ENCODE measurements at places on chromosomes 3 and 15.
A peak's percentile ranks its signal among the peaks of the same experiment; 100 is the strongest.

GRCh38 chr3:30894521-30895251 lies at the start of gene GADL1:
Gene GADL1 (minus strand): TSS chr3:30894661. CDS start chr3:30894614, 47 bp downstream.
- DNase-seq, result no peak

GRCh38 chr15:80444680-80445251 lies 40.6 kb downstream of the ARNT2 start:
- DNase-seq, result no peak

DNA sequence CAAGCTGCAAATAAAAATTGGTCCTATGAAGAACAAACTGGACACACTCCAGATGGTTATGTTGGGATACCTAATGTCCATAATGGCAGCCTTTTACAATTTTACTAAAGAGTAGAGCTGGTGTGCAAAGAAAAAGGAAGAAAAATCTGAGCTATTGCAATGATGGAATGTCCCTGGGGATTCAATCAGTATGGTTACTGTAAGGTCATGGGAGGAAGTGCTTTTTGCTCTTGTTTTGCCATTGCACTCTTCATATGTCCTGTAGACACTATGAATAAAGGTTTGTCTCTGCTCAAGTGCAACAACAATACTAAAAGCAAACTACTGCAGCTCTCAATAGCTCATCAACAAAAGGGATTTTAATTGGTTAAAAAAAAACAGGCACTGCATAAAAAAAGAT lies 5.4 kb downstream of the PFN2 start:
- no peak for DNase-seq

GRCh38 chr15:48250640-48251076 lies 44.6 kb downstream of the SLC12A1 start:
- DNase-seq, result no peak

- DNase-seq, result no peak
These were observed 71.3 kb downstream of the MAGI1 start for GRCh38 chr3:65967451-65967850.

DNA sequence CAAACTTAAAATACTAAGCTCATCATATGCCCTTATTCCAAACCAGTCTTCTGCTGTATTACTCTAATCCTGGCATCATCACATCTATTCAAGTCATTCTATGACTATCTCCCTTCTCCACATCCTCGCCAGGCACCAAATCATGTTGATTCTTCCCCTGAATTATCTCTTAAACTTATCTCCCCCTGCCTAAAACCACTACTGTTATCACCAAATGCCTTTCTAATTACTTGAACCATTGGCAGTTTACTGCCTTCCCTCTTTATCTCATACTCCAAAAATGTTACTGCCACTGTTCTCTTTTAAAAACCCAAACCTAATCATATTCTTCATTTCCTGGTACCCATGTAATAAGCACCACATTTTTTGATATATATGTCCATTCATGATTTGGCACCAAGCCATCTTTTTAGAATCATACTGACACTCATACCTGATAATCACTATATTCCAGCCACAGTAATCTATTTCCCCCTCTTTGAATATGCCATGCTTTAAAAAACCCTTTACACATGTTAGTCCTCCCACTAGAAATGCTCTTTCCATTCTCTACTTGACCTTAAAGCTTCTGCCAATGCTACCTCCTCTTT lies 126.8 kb downstream of the PEAK1 start:
- no peak for DNase-seq

- no peak for DNase-seq
These were observed 35.6 kb upstream of the MUC4 start for GRCh38 chr3:195847055-195847950.

DNA sequence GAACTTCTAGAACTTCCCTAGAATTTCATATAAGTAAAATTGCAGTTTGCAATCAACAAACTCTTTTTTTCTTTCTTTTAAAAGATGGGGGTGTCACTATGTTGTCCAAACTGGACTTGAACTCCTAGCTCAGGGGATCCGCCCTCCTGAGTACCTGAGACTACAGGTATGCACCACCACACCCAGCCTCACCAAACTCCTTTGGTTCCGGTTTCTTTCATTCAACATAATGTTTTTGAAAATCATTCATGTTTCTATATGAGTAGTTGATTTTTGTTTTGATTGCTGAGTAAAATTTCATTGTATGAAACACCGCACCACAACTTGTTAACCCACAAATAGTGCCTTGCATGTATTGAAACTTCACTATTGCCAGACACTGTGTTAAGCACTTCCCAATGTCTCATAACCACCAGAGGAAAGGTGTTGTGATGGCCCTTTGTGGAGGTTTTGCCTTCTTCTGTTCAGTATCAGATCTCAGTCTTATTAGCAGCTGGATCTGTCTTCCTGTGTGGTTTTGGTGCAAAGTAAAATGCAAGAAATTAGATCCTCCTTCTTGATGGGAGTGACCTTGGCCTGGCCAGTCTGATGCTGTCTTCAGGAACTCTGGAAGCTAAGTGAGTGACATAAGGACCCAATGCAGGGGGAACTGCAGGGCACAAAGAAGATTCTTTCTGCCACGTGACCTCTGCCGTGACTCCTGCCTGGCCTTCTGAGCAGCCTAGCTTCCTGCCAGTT lies 78.8 kb upstream of the UBE2E1 start:
- no peak for DNase-seq

DNA sequence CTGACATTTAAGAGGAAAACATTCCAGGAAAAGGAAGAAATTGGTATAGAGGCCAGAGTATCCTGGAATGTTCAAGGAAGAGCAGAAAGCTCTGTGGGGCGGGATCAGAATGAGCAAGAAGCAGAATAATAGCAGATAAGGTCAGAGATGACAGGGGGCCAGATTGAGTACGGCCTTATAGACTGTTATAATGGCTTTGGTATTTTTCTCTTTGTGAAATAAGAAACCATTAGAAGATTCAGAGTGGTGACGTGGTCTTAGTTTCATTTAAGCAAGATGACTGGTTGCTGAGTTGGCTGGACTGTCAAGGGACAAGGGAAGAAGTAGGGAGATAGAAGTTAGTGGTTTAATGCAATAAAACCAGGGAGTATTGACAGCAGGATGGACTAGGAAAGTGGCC lies 218.3 kb upstream of the SOX2 start:
- no peak for DNase-seq

GRCh38 chr15:96218623-96219455 lies 111.7 kb upstream of the NR2F2 start:
- DNase-seq, result no peak

GRCh38 chr3:16233806-16234205 lies 30.9 kb downstream of the DPH3 start:
- DNase-seq, result no peak

GRCh38 chr15:92805080-92805690 lies 94.9 kb upstream of the CHD2 start:
- DNase-seq, result no peak

DNA sequence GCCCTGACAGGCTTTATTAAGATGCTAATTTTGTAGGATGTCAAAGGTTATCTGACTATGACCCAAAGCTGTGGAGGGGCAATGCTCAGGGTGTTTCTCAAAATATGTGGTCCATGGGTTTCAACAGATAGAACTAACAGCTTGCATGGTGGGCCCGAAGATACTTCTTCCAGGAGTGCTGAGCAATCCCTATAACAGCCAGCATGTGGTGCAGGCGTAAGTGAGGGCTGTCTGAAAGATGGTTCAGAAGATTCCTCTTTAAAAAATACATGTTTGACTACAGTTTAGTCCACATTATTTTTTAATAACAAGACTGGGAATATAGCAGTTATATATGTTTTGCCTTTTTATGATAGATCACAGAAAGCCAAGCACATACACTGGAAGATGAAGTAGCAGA lies 7.6 kb downstream of the SCG3 start:
- DNase-seq, result no peak

DNA sequence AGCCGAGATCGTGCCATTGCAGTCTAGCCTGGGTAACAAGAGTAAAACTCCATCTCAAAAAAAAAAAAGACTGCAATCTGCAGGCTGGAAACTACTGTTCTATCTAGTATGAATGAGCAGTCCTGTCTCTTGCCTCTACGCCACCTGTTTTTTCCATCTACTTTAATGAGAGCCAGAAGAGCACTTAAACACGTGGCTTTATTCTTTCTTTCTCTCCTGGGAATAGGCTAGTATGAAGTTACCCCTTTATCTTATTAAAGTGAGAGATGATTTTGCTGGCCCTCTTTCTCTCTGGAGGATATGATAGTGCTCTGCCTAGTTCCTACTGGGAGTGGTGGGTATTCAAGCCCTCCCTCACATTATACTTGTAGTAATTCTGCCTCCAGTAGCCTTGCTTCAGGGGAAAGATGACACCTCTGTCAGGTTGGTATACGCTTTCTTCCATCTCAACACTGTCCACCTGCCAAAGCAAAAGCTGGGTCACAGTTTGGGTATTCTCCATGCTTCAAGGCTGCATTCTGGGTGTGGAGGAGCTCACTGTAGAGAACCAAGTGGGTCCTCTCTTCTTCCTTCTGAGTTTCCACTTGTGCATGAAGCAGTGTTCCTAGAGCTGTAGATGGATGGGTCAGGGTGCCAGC lies 17.8 kb downstream of the MAPKBP1 start:
- DNase-seq, result no peak

DNA sequence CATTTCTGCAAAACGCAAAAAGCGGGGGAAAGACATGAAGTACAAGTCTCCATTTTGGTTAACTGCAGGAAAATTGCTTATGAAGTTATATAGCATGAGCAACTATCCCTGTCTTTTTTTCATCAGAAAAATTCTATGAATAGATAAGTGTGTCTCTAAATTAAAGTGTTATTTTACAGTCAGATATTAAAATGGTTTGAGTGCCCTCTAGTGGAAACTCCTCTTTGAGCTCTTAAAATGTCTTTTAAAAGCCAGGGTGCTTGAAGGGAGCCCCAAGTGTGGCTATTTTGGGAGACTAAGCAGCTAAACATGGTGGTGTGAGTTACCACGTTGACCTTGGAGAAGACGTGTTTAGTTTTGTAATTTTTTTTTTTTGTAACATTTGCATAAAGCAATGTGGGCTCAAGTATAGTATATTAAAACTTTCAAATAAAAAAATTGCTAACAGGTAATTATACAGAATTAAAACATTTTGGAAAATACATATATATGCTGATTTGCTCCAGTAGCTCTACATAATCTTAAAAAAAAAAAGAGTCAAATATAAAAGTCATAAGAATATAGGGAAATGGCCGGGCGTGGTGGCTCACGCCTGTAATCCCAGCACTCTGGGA lies 77.2 kb downstream of the PPP2R3A start:
- no peak for DNase-seq

GRCh38 chr15:27410996-27411605 lies 440.1 kb downstream of the GABRG3 start:
- no peak for DNase-seq

GRCh38 chr3:71542521-71543370 lies 40.8 kb downstream of the FOXP1 start:
- peak; percentile 82 for DNase-seq

DNA sequence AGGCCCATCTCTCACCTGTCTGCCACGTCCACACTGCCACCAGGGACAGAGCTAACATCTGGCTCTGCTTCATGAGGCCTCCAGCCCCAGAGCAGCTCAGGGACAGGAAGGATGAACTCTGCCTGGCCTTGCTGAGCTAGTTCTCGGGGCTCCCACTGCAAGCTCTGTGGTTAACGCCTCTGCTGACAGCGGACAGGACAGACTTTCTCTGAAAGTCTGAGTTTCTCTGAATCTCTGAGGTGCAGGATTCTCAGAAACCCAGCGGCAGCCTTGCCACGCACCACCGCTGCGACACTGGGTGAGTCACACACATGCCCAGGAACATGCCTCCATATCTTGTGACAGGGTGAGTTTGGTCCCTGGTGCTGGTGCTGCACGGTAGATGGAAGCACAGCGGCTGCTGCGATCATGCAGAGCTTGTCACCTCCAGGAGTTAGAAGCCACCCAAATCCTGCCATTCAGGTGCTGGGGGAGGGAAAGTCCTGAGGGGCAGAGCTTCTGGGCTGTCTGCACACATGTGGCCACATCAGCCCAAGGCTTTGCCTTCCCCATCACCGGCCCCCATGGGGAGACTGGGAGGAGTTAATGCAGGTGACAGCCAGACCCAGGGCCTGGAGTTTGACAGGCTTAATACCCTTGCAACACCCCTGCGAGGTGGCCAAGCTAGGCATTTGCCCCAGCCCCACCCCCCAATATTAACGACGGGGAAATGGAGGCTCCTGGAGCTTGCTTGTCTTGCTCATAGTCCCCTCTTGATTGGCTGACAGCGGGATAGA lies 267.0 kb downstream of the PLCL2 start:
- no peak for DNase-seq

GRCh38 chr15:32718227-32718820 lies 520 bp downstream of the GREM1 start:
- no peak for DNase-seq

GRCh38 chr3:153431076-153431475 lies 269.1 kb downstream of the RAP2B start:
- DNase-seq, result no peak

All from posterior cingulate gyrus (tissue), 11 donors.